Keratinocyte (primary cell): ENCODE measurements at places on chromosomes 3 and 15. TPM values are rescaled to one million over a fixed set of nuclear protein-coding genes. Genes with fewer than 3 reads are reported as not detected.

GRCh38 chr3:187742351-187743171 is 2.7 kb downstream of the BCL6 start:
- DNase-seq = no peak

DNA sequence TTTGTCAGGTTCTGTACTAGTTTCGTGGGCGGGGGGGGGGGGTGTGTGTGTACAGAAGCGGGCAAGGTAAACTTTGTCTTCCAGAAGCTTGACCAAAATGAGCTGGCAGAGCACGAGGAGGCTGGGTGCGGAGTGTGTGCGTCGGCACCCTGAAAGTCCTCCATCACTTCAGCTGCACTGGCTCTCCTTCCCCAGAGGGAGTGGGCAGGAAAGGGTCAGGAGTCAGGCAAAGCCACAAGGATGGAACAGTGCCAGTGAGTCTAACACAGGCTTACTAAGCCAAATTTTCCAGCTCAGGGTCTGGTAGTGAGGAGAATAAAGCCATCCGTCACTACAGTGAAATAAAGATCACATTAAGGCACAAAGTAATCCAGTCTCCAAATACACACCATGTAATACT is 11.9 kb upstream of the SH3GL3 start:
- no peak for DNase-seq

- no peak for DNase-seq
Measured at GRCh38 chr3:197595470-197596185, 39.9 kb upstream of the BDH1 start.

DNA sequence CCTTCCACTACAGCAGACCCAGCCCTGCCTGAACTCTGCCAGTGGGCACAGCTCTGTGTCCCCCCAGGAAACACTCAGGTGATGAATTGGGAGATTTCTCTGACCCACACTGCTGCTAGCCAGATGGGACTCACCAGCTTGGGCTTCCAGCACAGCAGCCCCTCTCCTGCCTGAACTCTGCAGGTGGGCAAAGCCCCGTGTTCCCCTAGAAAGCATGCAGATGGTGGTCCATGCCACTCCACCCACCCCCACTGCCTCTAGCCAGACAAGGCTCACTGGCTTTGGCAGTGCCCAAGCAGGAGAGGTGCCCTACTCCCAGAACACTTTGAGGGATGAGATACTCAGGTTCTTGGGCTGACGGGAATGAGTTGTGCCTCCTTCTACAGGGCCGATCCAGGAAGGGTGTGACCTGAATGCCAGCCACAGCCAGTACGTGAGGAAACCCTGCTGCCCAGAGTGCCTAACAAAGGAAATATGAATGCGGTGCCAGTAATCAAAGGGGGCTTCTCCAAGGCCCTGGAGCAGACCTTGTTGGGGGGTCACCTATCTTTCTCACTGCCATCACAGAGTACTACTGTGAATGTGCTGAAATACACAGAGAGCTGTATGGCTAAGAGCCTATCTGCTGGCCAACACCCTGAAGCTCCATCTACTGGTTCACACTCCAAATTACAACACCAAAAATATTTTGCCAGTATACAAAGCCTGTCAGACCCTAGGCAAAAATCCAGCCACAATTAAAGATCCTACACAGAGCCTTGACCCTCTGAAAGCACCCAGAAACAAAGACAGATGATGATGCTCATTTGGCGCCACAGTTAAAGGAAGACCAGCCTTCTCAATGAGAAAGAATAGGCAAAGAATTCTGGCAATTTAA is 61.9 kb downstream of the BTLA start:
- DNase-seq = no peak

- no peak for DNase-seq
Measured at GRCh38 chr3:189308608-189309007, 136.8 kb downstream of the TPRG1 start.

- no peak for DNase-seq
Measured at GRCh38 chr3:134363381-134363755, 10.9 kb downstream of the AMOTL2 start.

DNA sequence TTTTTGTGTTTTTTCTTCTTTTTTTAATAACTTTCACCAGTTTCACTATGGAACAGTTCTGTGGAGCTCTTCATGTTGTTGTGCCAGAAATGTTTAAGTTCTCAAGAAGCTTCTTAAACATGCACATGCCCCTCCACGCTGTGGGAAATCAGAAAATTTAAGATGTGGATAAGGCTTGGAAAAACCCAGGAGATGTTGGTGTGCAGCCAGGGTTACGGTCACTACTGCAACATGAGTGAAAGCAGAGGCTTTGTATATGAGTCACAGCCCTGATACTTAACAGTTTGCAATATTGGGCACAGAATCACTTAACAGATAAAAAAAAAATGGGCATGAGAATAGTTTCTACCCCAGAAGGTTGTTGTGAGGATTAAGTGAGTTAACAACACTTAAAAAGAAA is 399.9 kb downstream of the LRTM1 start:
- DNase-seq = no peak

DNA sequence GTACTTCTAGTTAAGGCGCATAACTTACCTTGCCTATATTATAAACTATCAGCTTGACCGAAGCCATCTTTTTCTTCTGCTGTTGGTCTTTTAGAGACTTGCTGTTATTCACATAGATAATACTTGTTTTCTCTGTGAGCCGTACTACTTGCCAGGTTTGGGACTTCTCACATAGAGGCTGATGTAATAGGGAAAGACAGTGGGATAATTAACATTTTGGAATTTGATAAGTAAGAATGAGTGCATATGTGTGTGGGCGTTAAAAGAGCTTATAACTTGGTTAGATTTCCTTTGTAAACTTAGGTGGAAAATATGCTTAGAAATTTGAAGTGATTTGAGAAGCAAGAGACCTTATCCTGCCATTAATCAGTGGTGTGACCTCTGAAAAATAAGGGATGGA is 47.8 kb downstream of the FNDC3B start:
- DNase-seq = no peak

DNA sequence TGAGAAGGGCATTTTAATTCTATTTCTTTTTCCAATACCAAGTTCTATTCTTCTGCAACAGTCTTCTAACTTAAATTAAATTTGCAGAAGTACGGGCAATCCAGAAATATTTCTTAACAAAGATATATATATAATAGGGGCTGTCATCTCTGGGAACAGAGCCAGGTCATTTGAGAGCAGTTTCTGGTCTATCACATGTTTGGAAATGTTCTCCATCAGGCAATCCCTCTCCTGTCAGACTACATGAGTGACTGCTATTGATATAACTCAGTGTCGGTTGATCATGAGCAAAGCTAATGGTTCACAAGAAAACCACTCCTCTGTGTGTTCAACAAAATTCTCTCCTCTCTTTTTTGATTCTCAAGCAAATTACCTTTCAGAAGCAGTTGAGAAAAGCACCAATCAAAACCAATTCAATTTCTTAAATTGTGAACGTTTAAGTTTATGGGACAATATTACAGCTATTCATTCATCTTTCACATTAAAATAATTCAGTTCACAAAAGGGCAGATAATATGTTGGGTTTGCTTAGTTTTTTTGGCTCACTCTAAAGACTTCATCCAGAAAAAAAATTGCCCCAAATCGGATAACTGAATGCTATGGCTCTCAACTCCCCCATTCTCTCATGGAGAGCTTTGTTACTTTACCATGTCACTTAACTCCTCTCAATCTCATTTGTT is 152.9 kb upstream of the TGFBR2 start:
- no peak for DNase-seq

DNA sequence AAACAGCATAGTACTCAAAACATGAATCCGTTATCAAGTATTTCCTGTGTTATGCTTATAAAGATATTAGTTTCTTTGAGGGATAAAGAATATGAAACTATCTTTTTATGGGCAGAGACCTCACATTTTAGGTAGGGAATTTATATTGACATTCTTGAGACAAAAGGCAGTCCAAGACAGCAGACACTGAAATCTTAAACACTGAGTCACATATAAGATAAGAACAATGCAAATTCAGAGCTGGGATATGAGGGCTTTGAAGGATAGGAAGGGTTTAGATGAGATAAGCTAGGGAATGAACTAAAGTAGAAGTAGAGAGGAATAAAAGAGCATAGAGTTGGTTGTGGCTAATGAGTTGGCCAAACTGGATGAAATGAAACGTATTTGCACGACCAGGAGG is 58.4 kb downstream of the ASTE1 start:
- DNase-seq = no peak

GRCh38 chr3:64880916-64881315 is 193.1 kb upstream of the ADAMTS9 start:
- no peak for DNase-seq

DNA sequence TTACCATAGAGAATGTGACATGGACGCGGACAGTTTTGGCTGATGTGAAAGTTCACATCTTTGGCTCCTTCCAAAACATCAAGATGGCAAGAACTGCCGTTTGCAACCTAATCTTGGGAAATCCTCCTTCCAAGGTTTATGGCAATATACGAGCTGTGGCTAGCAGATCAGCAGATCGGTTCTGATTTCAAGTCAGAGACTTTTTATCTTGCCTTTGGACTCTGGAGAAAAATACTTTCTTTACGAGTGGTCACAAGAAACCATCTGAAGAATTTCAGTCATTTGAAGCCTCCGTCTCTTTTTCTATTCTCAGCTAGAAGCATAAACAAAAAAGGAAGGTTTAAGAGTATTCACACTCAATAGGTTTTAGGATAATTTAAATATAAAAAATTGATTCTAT is 153.5 kb upstream of the MEIS2 start:
- no peak for DNase-seq

- DNase-seq = peak; percentile 76
Measured at GRCh38 chr3:190586631-190587011, 72.7 kb downstream of the IL1RAP start.

- DNase-seq = no peak
Measured at GRCh38 chr15:45259796-45260195, 7.8 kb downstream of the SLC28A2 start.

GRCh38 chr3:8436661-8437287 is 64.8 kb upstream of the LMCD1 start:
- DNase-seq = no peak

DNA sequence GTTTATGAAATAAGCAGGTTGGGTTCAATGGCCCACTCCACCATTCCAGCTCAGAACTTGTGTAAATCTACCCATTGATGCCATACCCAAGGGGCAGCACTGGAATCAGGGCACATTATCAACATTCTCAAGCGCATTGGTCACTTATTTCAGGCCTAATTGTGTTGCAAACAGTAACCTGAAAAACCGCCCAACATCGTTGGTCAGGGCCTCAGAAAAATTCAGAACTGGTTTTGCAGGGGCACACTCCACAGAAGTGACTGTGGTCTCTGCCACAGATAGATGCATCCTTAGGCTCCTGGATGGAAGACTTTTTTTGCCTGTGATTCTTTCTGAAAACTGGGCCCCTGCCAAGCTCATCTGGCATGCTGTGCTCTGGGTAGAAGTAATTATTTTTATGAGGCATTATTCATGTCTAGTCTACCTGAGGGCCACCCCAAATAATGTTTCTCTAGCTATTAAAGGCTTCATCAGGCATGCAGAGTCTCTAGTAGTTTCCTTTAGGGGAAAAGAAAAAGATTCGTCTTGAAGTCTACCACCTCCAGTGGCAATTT is 21.7 kb upstream of the LRTM1 start:
- no peak for DNase-seq

- DNase-seq = no peak
Measured at GRCh38 chr3:133987948-133988484, 41.7 kb downstream of the SLCO2A1 start.

DNA sequence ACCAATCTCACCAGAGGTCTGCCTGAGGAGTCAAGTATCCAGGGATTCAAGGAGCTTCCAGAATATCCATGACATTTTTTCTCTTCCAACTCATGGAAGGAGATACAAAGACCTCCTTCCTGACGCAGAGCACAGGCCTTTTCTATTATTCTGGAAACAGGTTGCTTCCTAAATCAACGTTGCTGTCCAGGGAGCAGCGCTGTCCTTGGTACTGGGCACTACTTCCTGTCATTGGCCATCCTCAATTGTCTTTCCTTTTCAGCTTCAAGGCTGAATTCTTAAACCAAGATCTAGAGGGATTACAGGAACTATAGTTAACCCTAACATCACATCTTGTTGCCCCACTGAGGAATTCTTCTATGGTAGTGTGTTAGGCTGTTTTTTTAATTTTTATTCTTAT is 50.4 kb upstream of the TBC1D21 start:
- DNase-seq = no peak

DNA sequence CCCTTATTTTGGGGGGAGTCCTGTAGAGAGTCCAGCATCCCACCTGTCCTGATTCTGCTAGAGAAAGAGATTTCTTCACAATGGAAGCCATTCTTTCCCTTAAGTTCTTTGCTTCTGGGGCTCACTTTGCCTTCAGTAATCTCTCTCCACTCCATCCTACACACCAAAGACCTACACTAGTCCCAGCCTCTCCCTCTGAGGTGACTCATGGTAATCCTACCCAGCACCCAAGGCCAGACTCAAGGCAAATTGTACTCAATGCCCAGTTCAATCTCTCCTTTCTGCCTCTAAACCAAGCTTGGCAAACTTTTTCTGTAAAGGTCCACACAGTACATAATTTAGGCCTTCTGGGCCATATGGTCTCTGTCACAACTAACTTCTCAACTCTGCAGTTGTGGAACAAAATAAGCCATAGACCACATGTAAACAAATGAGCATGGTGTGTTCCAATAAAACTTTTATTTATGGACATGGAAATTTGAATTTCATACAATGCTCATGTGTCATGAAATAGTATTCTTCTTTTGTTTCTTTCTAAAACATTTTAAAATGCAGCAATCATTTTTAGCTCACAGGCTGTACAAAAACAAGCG is 72.5 kb downstream of the MRPL46 start:
- no peak for DNase-seq

- DNase-seq = no peak
Measured at GRCh38 chr3:148954981-148955380, 36.4 kb upstream of the GYG1 start.

DNA sequence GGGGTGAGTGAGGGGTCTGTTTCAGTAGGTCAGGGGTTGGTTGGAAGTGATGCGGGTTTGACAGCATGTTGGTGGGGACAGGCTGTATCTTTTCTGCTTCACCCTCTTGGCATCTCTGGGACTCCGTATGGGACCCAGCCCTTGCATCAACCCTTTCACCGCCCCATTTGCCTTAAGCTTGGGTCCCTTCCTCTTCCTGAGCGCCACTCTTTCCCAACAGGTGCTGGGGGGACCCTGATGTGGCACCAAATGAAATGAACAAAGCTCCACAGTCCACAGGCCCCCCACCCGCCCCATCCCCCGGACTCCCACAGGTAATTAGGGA is 1.1 kb downstream of the EIF4G1 start:
- DNase-seq = no peak

GRCh38 chr3:16494814-16495431 is 18.6 kb downstream of the RFTN1 start:
- no peak for DNase-seq

- no peak for DNase-seq
Measured at GRCh38 chr15:73617301-73617831, 15.8 kb downstream of the NPTN start.

EFHB gene
- polyA plus RNA-seq = 0.08 to 0.58 TPM (median 0.26 TPM) in 3 replicates

PARP6 gene
- polyA plus RNA-seq = 36.8 to 55.4 TPM (median 51.0 TPM) in 3 replicates

TMEM108 gene
- 0.09 TPM in 1 of 3 replicates, not detected in the others for polyA plus RNA-seq

SYNPR gene
- polyA plus RNA-seq = not detected in 3 replicates

CDHR4 gene
- polyA plus RNA-seq = 0.19 TPM in 1 of 3 replicates, not detected in the others

KNG1 gene
- polyA plus RNA-seq = 0.12 TPM in 1 of 3 replicates, not detected in the others

TMC3 gene
- not detected in 3 replicates for polyA plus RNA-seq

PYGO1 gene
- 1.5 to 2.2 TPM (median 2.0 TPM) in 3 replicates for polyA plus RNA-seq

ZNF619 gene
- 2.3 to 3.4 TPM (median 3.1 TPM) in 3 replicates for polyA plus RNA-seq

RBM15B gene
- 10.1 to 17.4 TPM (median 10.2 TPM) in 3 replicates for polyA plus RNA-seq

ABTB1 gene
- polyA plus RNA-seq = 11.6 to 15.2 TPM (median 13.7 TPM) in 3 replicates

CADPS gene
- polyA plus RNA-seq = not detected in 3 replicates

CAMK2N2 gene
- polyA plus RNA-seq = 0.06 to 0.29 TPM (median 0.18 TPM) in 3 replicates

TLR9 gene
- not detected in 3 replicates for polyA plus RNA-seq
